T47D (cell line): ENCODE measurements at places on chromosomes 6 and 20.

DNA sequence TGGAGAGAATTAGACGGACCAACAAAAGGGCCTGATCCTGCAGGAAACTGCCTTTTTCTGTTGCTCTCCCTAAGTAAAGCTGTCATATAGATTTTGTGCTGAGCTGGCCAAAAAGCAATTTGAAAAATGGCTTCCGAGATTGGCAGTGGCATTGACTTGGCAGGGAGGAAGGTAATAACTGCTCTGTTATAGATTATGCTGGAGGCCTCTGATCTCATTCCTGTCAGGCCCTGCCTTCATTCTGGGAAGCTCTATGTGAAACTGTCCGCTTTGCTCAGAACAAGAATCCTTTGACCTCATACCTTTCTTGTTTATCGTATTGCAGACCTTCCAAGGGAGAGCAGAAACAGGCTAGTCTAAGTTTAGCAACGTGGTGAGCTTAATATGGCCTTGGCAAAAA is 234.4 kb downstream of the PHACTR1 start:
- no peak for DNase-seq

- no peak for DNase-seq
Measured at GRCh38 chr6:31711233-31711632, 3.9 kb upstream of the LY6G6D start.

DNA sequence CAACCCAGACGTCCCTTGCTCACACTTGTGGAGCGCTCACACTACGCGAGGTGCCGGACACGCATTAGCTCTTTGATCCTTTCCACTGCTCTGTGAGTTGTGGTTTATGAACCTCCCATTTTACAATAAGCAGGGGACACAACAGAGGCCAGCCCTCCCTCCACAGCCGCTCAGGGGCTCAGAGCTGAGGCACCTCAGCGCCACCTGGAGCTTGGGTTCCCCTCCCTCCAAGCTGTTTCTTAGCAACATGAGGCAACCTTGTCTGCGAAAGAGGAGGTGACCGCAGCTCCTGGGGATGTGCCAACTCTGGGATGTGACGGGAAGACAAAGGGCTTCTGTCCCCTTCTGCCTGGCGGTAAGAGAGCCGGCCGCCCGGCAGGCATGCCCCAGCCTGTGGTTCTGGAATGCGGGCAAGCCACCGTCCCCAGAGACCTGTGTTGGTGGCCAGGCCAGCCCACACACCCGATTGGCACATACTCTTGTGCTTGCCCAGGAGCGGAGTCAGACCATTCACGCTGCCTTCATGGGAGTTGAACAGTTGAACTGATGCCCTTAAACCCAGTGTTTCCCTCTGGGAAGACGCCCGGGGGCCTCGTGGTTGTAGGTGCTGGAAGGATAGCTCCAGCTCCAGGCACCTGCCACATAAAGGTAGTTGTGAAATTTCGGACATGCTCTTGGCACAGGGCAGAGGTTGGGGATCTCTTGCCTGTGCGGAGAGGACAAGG is 44.5 kb downstream of the RBM38 start:
- DNase-seq = peak; percentile 79

DNA sequence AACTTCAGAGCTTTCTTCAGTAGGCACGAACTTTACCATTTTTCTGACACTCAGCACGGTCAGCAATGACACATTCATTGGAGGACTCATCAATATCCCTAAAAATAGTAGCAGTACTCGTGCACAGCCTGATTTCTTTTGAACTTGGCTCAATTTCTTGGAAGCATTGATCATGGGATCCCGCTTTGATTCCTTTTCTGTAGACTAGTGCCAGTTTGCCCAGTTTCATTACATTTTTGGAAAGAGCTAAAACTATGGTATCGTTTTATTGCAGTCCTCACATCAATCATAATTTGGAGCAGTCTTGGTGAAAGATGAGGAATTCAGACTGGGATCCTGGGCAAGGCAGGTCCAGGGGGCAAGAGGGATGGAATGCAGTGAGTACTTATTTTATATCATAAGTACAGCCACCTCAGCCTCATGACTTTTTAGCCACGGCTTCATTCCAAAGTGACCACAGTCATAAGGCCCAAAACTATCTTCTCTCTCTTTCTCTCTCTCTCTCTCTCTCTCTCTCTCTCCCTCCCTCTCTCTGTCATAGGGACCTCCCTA is 170.9 kb upstream of the AKAP12 start:
- no peak for DNase-seq

DNA sequence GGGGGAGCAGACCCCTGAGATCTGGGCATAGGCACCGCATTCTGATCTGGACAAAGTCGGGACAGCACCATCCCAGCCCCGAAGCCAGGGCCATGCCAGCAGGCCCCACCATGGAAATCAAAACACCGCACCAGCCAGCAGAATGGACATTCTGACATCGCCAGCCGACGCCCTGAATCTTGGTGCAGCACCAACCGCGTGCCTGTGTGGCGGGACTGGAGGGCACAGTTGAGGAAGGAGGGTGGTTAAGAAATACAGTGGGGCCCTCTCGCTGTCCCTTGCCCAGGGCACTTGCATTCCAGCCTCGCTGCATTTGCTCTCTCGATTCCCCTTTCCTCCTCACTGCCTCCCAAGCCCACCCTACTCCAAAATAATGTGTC is 2.0 kb downstream of the NNAT start:
- DNase-seq = no peak

DNA sequence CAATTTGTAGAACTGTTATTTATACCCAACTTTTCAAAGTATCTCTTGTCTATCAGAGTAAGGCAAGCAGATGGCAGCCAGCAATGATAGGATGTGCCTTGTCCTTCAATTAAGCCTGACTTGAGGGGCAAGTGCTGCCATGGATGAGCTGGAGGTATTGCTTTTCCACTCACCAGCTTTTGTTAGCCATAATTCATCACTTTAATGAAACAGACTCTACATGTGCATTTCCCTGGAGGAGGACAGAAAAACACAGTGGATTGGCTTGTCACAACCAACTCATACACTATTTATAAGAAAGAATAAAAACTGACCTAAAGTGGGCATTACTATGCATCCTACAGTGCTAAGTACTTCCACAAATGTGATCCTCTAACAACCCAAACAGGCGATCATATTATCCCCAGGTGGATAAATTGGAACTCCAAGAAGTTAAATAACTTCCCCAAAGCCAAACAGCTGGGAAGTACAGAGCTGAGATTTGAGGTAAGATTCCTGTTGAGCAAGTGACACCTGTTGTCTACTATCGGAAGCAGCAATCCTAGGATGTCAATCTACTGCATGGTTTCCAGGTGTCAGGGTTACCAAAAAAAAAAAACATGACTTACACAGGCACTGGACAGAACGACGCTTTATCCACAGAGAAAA is 73.9 kb upstream of the NRSN1 start:
- DNase-seq = no peak

DNA sequence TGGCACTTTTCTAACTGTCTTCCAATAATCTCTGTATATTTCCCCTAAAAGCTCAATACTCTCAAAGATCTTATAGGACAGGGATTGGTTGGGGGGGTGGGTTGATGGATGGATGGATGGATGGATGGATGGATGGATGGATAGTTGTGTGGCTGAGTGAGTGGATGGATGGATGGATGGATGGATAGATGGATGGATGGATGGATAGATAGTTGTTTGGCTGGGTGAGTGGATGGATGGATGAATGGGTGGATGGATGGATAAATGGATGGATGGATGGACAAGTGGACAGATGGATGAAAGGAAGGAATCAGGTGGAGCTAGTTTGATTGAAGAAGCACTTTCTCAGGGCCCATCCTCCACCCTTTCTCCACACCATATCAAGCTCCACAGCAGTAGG is 388.8 kb downstream of the CDC5L start:
- no peak for DNase-seq

- no peak for DNase-seq
Measured at GRCh38 chr6:43250992-43251373, 7.7 kb downstream of the TTBK1 start.

DNA sequence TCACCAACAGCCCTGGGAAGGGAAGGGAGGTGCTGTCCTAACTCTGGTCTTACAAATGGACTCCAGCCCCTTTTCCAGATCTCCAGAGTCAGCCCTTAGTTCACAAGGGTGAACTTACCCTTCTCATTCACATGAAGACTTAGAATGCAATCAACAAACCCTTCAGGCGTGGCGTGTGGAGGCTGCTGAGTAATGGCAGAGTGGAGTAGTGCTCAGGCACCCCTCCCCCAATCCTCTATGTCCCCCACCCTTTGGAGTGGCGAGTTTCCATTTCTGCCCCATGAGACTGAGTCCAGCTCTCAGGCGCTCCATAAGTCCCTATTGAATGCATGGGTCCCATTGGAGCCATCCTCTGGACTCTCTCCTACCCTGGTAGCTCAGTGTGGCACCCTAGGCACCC is 3.3 kb downstream of the SNAI1 start:
- no peak for DNase-seq

- DNase-seq = no peak
Measured at GRCh38 chr20:6000871-6001270, 50.4 kb downstream of the MCM8 start.

GRCh38 chr20:24961384-24962181 is 12.5 kb downstream of the CST7 start:
- DNase-seq = no peak

DNA sequence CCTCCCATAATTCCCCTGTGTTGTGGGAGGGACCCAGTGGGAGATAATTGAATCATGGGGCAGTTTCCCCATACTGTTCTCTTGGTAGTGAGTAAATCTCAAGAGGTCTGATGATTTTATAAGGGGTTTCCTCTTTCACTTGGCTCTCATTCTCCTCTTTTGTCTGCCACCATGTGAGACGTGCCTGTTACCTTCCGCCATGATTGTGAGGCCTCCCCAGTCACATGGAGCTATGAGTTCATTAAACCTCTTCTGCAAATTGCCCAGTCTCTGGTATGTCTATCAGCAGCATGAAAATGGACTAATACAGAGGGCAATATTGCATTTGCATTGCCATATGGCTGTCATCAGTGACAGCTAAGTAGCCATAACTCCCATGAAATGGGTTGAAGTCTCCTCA is 63.2 kb downstream of the ZNF217 start:
- DNase-seq = no peak

DNA sequence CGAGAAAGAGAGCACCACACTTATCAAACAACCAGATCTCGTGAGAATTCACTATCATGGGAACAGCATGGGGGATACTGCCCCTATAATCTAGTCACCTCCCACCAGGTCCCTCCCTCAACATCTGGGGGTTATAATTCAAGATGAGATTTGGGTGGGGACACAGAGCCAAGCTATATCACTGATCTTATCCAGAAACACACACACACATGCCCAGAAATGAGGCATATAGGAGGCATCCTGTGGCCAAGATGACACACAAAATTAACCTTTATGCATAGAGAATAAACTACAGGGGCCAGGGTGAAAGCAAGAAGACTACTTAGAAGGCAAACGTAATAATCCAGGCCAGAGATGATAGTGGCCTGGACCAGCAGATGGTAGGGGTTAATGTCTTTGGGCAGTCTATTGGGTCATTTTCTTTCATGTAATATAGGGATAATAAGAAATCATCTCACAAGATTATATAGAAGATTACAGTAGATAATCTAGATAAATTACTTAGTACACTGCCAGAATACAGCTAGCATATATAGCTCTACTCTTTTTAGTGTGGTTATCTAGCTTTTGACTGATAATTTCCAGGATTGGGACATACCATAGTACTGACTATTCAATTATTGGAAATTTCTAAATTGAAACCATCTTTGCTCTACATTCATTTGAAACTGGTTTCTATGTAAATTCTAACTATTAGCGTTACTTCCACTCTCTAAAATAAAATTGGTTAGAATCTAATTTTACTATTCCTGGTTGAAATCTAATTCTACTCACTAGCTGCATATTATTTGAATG is 20.0 kb downstream of the RNF144B start:
- no peak for DNase-seq

DNA sequence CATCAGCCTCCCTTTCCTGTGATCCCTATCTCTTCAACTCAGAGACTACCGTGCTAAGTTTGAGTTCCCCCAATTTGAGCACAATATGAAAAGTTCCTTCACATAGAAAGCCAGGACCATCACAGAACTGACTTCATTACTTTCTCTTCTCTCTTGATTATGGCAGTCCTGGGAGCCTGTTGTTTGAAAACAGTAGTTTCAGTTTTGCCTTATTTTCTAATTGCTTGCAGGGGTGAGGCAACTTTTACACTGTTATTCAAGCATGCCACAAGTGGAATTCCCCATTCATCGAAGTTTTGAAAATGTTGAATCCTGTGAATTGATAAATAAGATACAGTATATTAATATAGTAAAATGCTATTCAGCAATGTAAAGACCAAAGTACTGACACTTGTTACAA is 569.7 kb upstream of the MARCKS start:
- DNase-seq = no peak

DNA sequence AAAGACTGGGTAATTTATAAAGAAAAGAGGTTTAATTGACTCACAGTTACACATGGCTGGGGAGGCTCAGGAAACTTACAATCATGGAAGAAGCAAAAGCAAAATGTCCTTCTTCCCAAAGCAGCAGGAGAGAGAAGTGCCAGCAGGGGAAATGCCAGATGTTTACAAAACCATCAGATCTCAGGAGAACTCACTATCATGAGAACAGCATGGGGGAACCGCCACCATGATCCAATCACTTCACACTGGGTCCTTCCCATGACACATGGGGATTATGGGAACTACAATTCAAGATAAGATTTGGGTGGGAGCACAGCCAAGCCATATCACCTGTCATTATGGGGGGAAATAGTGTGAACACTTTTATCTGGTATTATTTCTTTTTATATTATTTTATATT is 557.2 kb downstream of the EYS start:
- no peak for DNase-seq

GRCh38 chr20:59462249-59462648 is 142.1 kb upstream of the PHACTR3 start:
- no peak for DNase-seq

- no peak for DNase-seq
Measured at GRCh38 chr6:158223926-158224325, 55.8 kb downstream of the GTF2H5 start.

DNA sequence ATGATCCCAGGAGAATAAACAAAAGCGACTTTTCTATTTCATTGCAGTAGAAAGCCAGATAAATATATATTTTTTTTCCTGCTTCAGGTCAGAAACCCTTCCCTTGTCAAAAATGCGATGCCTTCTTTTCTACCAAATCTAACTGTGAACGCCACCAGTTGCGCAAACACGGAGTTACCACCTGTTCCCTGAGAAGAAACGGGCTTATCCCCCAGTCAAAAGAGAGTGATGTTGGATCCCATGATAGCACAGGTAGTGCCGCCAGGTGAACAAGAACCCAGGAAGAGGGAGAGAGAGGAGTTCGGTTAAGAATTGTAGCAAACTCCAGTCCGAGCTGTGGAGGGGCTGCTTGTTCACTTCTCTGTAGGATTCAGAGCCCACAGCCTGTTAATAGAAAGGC is 72.6 kb downstream of the SSR1 start:
- no peak for DNase-seq

GRCh38 chr20:19254956-19255355 is 42.5 kb downstream of the SLC24A3 start:
- DNase-seq = no peak
